ENCODE measurements at places on chromosomes 2 and 18.

- DNase-seq: no peak
Observed at GRCh38 chr18:33114749-33115148, 325.8 kb downstream of the CCDC178 start.

- no peak for DNase-seq
Observed at GRCh38 chr2:157466764-157467163, 22.9 kb upstream of the CYTIP start.

DNA sequence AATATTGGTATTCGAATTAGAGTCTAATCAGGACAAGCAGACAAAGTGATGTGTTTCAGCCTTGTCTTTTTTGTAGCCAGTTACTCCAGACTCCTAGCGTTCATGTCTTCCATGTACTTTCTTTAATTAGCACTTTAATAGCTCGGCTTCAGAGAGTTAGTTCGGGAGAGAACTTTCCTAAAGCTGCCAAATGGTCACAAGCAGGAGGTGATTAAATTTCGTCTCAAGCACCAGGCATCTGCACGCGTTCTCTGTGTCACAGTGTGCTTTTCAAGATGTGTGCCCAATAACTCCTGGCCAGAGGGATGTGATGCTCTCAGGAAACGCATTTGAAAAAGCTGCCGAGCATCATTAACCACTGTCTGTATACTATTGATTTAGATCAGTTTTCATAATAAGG, 790.8 kb downstream of the SOCS6 start:
- DNase-seq: no peak

DNA sequence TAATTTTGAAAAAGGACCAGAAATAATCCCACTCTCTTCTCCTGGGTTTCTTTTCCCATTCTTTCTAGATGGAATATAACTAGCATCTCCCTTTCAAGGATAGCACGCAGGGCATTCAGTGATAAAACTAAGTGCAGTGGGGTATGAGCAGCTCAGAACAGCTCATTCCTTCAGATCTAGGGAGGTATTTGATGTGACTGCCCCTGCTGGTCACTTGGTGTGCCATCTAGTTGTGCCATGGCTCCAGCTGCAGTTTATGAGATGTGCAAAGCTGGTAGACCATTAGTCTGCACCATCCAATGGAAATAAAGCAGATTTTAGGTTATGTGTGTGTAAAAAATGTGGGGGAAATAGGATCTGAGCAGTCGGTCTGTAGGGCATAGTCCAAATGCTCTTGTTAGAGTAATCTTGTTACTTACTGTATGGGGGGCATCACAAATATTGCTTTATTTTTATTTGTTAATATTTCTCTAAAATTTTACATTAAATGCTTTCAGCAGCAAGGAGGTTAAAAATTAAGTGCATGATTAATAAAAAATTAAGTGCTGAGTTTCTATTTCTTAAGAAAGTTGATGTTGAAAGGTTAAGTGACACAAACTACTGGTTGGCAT, 38.9 kb downstream of the CTAGE1 start:
- DNase-seq: no peak

DNA sequence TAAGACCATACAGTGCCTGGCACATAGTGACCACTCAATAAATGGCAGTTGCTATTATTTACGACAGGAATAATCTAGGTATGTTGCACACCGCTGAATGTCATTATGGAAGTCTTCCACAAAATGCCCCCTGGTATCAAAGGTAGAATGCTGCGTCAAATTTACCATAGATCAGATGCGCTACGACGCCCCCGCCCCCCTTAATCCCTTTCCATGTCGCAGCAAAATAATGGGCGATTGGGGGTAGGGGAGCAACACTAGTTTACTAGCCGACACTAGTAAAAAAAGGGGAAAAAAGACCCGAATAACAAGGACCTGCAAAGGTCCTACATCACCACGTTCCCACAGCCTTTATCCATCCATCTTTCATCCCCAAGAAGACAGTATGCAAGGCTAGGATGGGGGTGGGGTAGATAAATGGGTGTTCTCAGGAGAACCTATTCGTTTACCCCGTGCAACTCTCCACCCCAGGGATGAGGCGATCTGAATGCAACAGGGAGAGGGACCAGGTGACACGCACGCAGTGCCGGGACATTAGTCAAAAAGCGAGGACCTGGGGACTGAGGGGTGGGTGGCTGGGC, 455 bp downstream of the PREPL start:
- DNase-seq: no peak

- no peak for DNase-seq
Observed at GRCh38 chr2:217732992-217733391, 269.8 kb downstream of the TNS1 start.

- DNase-seq: no peak
Observed at GRCh38 chr18:35525795-35526494, 28.2 kb upstream of the INO80C start.

DNA sequence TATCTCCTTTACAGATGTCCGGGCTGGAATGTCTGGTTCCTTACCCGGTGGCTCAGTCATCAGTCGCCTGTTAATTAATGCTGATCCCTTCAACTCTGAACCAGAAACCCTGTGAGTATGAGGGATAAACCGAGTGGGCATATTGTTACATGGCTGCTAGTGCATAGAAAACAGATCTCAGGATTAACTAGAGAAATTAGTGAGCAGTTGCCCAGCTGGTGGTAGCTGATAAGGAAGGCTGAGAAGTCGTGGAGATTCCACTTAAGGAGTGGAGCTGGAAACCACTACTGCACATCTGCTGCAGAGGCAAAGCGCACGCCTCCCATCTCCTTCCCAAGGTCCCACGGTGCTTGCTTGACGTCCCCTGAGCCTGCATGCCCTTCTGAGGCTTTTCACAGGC, 97.7 kb downstream of the DGKD start:
- peak; percentile 14 for DNase-seq

DNA sequence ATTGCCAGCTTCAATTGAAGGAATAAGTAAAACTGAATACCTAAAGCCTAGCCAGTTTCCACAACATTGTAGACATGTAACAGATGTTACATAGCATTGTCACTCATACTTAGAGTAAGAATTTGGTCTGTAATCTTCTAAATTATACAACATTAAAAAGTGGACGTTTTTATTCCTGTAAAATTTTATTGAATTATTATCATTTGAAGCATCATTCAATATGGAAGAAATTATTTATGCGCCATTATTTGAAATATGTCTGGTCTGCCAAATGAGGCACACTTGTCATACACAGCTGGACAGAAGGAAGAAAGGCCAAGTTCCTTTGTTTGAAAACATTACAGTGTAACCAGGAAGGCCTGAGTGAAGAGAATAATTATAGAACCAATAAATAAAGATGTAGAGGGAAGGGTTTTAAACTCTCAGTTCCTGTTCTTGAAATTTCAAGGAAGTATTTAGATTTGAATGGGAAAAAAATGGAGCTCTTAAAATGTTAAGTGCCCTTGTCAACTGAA, 575.5 kb downstream of the LRRTM4 start:
- DNase-seq: no peak

GRCh38 chr2:19102696-19103423, 255.6 kb downstream of the OSR1 start:
- DNase-seq: no peak

- peak; percentile 52 for DNase-seq
Observed at GRCh38 chr2:181715033-181715630, 34.8 kb upstream of the NEUROD1 start.

DNA sequence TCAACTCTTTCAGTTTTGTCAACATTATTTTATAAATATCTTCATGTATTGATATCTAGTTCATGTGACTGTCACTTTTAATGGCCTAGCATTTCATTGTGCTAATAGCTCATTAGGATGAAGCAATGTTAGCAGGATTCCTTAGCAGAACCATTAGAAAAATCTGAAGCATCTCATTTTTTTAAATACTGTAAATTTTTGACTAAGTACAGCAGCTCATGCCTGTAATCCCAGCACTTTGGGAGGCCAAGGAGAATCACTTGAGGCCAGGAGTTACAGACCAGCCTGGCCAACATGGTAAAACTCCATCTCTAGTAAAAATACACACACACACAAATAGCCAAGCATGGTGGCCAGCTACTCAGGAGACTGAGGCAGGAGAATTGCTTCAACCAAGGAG, 15.6 kb upstream of the ANTXR1 start:
- DNase-seq: no peak

- no peak for DNase-seq
Observed at GRCh38 chr2:238684362-238685326, 163.2 kb upstream of the TWIST2 start.
